ENCODE measurements at places on chromosomes 4 and X. TPM values are rescaled to one million over a fixed set of nuclear protein-coding genes. Genes with fewer than 3 reads are reported as not detected.

DNA sequence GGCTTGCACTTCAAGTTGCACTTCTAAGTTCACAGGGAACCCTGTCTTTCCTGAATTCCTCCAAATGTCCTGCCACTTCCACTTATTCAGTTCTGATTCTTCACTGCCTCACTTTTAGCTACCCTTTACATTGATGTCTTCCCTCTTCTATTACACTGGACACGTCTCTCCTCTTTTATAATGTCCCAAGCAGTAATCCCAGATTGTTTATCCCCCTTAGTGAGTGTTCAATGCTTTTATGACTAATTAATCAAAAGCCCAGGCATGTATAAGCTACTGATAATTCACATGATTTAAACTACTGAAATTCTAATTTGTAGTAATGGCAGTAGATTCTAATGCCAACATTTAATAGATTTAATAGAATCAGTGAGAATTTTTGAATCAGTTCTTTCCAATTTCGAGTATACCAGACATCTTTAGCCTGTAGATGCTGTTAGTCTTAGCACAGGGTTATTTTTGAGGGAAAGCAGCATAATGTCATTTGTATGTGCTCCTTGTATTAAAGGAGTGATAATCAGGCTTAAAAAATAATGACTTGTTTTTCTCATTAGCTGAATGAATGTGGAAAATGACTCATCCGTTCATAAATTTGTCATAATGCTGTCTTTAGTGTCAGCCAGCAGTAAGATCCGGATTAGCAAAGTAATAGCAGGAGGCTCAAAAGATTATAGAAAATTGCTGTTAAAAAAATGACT, 703.1 kb downstream of the CENPC start:
- H3K4me3 ChIP-seq, result no peak overlapping the region
- no peak overlapping the region for H3K27ac ChIP-seq
- no peaks in the 10 kb centered on the region for H3K36me3 ChIP-seq
- no peaks in the 10 kb centered on the region for H3K4me1 ChIP-seq

DNA sequence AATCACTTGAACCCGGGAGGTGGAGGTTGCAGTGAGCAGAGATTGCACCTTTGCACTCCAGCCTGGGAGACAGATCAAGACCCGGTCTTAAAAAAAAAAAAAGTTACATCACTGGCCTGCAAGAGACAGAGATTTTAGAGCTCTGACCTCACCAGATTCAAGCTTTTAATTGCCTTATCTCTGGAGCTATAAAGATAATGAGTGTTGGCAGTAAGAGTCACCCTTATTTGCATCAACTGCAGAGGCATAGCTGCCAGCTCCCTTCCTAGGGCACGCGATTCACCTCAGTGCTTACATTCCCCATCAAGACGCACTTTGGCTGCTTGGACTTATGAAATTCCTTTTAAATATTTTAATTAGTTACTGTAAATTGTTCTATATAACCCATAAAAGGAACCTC, 12.5 kb upstream of the SPATA4 start:
- H3K27me3 ChIP-seq, result no peaks in the 10 kb centered on the region
- peak overlapping the region; percentile 37 for H3K27ac ChIP-seq
- no peaks in the 10 kb centered on the region for H3K4me1 ChIP-seq
- no peak overlapping the region for H3K4me3 ChIP-seq
- peak; percentile 43 for DNase-seq
- no peaks in the 10 kb centered on the region for H3K36me3 ChIP-seq

GRCh38 chrX:151359931-151360871, 36.8 kb upstream of the VMA21 start:
- peak; percentile 40 for DNase-seq
- H3K4me3 ChIP-seq, result no peak overlapping the region
- no peaks in the 10 kb centered on the region for H3K36me3 ChIP-seq
- no peak overlapping the region for H3K27ac ChIP-seq
- H3K27me3 ChIP-seq, result peaks cover 6% of the 10 kb centered on the region
- H3K4me1 ChIP-seq, result no peaks in the 10 kb centered on the region

DNA sequence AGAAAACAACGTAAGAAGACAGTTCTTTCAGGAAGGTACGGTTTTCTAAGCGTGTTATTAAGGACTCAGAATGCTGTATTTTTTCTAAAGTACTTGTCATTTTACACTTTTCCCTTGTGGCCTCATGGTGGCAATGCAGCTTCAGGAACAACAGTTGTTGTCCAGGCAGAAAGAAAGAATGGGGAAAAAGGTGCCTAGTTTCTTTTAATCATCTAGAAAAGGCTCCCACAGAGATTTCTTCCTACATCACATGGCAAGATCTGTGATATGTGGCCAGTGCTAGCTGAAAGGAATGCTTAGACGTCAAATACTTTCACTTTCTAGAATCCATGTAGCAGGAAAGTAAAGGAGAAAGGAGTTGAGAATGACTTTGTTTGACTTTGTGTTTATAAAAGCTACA, 49.0 kb upstream of the TRAM1L1 start:
- no peaks in the 10 kb centered on the region for H3K36me3 ChIP-seq
- DNase-seq, result peak; percentile 77
- H3K4me3 ChIP-seq, result no peak overlapping the region
- H3K27me3 ChIP-seq, result no peaks in the 10 kb centered on the region
- H3K27ac ChIP-seq, result no peak overlapping the region
- H3K4me1 ChIP-seq, result no peaks in the 10 kb centered on the region

GRCh38 chrX:136015016-136015415, 29.8 kb downstream of the SLC9A6 start:
- H3K36me3 ChIP-seq, result no peaks in the 10 kb centered on the region
- DNase-seq, result no peak
- H3K4me1 ChIP-seq, result no peaks in the 10 kb centered on the region
- H3K27ac ChIP-seq, result no peak overlapping the region

GRCh38 chr4:144901141-144901540, 196.9 kb downstream of the ANAPC10 start:
- DNase-seq, result no peak
- no peak overlapping the region for H3K4me3 ChIP-seq
- peaks cover 10% of the 10 kb centered on the region for H3K4me1 ChIP-seq

DNA sequence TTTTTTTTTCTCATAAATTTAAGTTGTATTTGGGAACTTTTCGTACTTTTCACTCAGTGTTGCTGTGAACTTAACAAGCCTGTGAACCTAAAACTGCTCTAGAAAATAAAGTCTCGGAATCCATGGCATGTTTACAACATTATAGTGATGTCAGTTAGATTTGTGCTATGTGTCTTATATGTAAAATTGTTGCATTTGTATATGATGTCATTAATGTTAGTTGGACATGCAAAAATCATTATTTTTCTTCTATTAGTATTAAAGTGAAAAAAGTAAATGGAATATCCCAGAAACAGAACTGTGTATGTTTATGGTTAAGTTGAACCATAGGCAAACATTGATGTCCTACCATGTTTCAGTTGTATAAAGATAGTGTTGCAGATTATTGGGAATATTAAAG, 85.2 kb downstream of the STIM2 start:
- DNase-seq, result no peak
- peaks cover 3% of the 10 kb centered on the region for H3K27me3 ChIP-seq
- H3K4me1 ChIP-seq, result no peaks in the 10 kb centered on the region
- H3K36me3 ChIP-seq, result no peaks in the 10 kb centered on the region
- no peak overlapping the region for H3K4me3 ChIP-seq

- H3K36me3 ChIP-seq, result no peaks in the 10 kb centered on the region
- H3K27ac ChIP-seq, result no peak overlapping the region
- H3K27me3 ChIP-seq, result no peaks in the 10 kb centered on the region
- no peaks in the 10 kb centered on the region for H3K4me1 ChIP-seq
- no peak for DNase-seq
These were observed 1077.3 kb upstream of the PCDH10 start for GRCh38 chr4:132071815-132072214.

GRCh38 chr4:168618577-168619265, 121.9 kb downstream of the PALLD start:
- no peaks in the 10 kb centered on the region for H3K36me3 ChIP-seq
- DNase-seq, result no peak
- H3K27ac ChIP-seq, result no peak overlapping the region
- no peaks in the 10 kb centered on the region for H3K4me1 ChIP-seq

BCORL1 gene
- total RNA-seq, result 3.0 TPM

DNA sequence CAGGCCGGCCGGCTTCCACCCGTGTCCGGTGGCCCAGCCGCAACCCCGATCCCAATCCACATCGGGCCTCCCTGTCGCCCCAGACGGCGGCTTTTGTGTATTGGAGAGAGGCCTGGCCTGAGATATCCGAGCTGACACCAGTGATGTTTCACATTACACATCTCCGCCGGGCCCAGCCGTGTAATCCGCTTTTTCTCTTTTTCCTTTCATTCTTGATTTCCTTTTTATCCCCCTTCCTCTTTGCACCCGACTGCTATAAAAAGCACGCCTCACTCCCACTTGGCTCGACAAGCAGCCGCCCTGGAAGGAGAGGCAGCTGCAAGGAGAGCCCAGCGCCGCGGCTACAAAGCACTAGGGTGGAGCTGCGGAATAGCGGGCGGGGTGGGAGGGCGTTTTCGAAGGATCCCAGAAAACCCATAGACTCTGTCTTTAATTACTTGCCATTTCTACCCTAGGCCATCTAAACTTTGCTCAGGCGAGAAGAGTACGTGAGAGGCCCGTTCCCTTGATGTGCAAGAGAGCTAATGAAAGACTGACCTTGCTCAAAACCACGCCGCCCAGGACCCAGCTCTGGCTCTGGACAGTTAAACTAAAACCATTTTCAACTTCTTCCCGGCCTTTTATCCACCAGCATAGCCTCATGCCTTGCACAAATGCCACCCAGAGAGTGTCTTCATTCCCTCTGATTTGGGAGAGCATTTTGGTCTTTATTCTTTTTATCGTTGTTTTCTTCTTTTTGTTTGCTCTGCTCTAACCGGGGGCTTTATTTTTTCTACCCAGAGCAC, 3.2 kb downstream of the PITX2 start:
- no peaks in the 10 kb centered on the region for H3K36me3 ChIP-seq
- no peak for DNase-seq
- H3K27me3 ChIP-seq, result peaks cover 15% of the 10 kb centered on the region
- H3K27ac ChIP-seq, result peak overlapping the region; percentile 89
- H3K4me1 ChIP-seq, result peaks cover 15% of the 10 kb centered on the region

RHOXF1 gene
- total RNA-seq, result not detected

XG gene
- 0.53 TPM for total RNA-seq

GRCh38 chr4:84403656-84404055, 95.4 kb downstream of the NKX6-1 start:
- no peak overlapping the region for H3K4me3 ChIP-seq
- no peak overlapping the region for H3K27ac ChIP-seq
- no peaks in the 10 kb centered on the region for H3K4me1 ChIP-seq
- DNase-seq, result no peak
- H3K36me3 ChIP-seq, result no peaks in the 10 kb centered on the region

DNA sequence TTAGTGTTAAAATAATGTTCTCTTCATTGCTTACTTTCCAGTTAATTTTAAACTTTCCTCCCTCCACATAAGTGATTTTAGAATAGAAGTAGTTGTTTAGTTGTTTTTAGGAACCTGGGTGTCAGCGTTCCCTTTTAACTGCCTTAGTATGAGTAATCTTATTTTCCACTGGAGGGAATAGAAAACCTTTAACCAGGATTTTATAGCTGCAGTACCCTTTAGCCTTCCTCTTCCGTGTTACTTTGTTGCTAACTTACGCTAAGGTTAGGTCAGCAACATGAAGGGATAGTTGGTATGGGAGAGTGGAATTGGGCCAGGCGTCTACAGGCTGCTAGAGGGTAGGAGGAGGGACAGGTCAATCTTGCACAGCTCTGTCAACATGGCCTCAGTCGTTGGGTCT, 31.5 kb downstream of the SMS start:
- peak overlapping the region; percentile 16 for H3K27ac ChIP-seq
- no peak for DNase-seq
- no peak overlapping the region for H3K4me3 ChIP-seq
- H3K4me1 ChIP-seq, result peaks cover 6% of the 10 kb centered on the region
- H3K27me3 ChIP-seq, result no peaks in the 10 kb centered on the region
- H3K36me3 ChIP-seq, result no peaks in the 10 kb centered on the region

DNA sequence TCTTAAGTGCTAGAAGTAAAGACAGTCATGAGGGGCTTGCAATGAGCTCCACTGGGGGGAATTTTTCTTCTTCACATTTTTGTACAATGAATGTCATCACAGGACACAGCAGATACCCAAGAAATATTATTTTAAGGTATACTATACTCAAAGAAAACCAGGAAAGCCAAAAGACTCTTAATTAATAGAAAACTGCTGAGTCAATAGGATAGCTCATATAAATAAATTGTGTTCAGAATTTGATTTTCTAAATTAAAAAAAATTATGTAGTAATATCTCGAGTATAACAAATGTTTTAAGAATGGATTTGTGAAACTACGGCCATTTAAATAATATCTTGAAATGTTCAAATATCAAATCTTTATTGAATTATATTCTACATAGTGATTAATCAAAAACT, 25.7 kb upstream of the CXCL8 start:
- no peak for DNase-seq
- H3K4me1 ChIP-seq, result no peaks in the 10 kb centered on the region

- H3K36me3 ChIP-seq, result no peaks in the 10 kb centered on the region
- no peaks in the 10 kb centered on the region for H3K4me1 ChIP-seq
- no peak for DNase-seq
- H3K27ac ChIP-seq, result no peak overlapping the region
These were observed 192.5 kb downstream of the ASMT start for GRCh38 chrX:1807301-1807731.

GRCh38 chr4:133081246-133081645, 67.8 kb upstream of the PCDH10 start:
- no peak overlapping the region for H3K27ac ChIP-seq
- no peaks in the 10 kb centered on the region for H3K4me1 ChIP-seq
- no peak overlapping the region for H3K4me3 ChIP-seq
- DNase-seq, result no peak
- no peaks in the 10 kb centered on the region for H3K27me3 ChIP-seq
- H3K36me3 ChIP-seq, result no peaks in the 10 kb centered on the region

- H3K4me3 ChIP-seq, result no peak overlapping the region
- H3K27ac ChIP-seq, result no peak overlapping the region
- no peak for DNase-seq
- H3K4me1 ChIP-seq, result no peaks in the 10 kb centered on the region
These were observed 113.6 kb upstream of the PPARGC1A start for GRCh38 chr4:24003496-24003895.

DNA sequence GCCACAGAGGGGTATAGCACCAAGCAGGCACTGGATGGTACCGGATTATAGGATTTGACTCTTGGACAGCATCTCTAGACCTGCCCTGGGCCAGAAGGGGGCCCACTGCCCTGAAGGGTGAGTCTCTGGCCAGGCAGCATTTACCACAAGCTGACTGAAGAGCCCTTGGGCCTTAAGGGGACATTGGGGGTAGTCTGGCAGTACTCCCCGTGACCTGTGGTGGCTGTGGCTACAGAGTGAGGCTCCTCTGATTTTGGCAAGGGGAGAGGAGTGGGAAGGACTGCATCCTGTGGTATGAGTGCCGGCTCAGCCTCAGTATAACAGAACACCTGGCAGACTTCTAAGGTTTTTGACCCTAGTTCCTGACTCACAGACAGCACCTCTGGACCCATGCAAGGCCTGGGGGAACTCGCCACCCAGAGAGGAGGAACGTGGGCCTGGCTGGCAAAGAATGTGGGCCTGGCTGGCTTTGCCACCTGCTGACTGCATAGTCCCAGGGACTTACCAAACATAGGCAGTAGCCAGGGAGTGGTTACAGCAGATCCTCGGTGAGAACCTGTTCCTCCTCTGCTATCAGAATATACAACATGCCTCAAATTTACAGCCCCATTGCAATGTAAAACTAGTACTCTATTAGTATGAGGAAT, 48.1 kb downstream of the ABCB7 start:
- H3K4me3 ChIP-seq, result no peak overlapping the region
- no peaks in the 10 kb centered on the region for H3K27me3 ChIP-seq
- H3K4me1 ChIP-seq, result no peaks in the 10 kb centered on the region
- H3K27ac ChIP-seq, result no peak overlapping the region
- DNase-seq, result no peak
